ENCODE measurements at places on chromosomes 6 and 20. TPM values are rescaled to one million over a fixed set of nuclear protein-coding genes. Genes with fewer than 3 reads are reported as not detected.
A peak's percentile ranks its signal among the peaks of the same experiment; 100 is the strongest.

- DNase-seq, result no peak
These were observed 19.0 kb upstream of the GSTA4 start for GRCh38 chr6:53014063-53014462.

The TNFRSF21 gene
- polyA plus RNA-seq, result 13.7 TPM

GRCh38 chr6:30547454-30547853 is 8.8 kb downstream of the GNL1 start:
- no peak for DNase-seq

The SIM1 gene
- 3.9 TPM for polyA plus RNA-seq

The SOBP gene
- polyA plus RNA-seq, result 16.5 TPM

The ACTL10 gene
- 0.33 TPM for polyA plus RNA-seq

- DNase-seq, result no peak
These were observed 88.4 kb downstream of the ZDHHC14 start for GRCh38 chr6:157469378-157469777.

- DNase-seq, result peak; percentile 36
These were observed 433.2 kb upstream of the SPTLC3 start for GRCh38 chr20:12575352-12576095.

DNA sequence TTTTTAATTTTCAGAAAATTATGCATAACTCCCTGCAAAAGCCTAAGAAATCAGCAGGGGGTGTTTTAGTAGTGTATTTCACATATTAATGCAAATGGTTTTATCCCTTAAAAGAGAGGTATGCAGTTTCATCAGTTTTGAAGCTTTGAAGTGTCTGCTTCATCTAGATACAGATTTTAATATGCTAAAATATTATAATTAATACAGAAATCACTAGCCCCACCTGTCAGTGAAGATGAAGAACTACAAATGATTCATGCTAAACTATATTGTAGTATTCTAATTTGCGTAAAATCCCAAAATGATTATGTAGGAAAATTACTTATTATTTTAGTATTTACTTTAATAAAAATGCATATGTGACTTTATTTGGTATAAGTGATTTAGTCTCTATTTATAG is 2.9 kb upstream of the TFB1M start:
- no peak for DNase-seq

- DNase-seq, result no peak
These were observed 384.8 kb downstream of the TFAP2B start for GRCh38 chr6:51203504-51203903.

DNA sequence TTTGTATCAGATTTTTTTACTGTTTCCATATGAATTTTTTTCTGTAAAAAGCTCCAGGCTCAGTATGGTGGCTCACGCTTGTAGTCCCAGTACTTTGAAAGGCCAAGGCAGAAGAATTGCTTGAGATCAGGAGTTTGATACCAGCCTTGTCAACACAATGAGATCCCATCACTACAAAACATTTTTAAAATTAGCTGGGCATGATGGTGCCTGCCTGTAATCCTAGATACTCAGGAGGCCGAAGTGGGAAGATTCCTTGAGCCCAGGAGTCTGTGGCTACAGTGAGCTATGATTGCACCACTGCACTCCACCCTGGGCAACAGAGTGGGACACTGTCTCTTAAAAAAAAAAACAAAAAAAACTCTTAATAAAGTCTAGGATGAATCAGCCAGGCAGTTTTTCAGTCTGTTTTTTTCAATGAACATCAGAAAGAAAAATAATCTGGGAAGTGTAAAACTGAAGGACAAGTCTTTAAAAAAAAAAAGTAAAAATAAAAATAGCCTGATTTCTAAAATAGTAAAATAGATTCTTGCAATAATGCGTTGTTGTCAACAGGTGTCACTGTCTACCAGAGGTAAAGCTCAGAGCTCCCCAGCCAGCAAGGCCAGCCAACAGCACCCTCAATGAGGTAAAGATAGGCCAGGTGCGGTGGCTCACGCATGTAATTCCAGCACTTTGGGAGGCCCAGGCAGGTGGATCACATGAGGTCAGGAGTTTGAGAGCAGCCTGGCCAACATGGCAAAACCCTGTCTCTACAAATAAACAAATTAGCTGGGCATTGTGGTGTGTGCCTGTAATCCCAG is 9.3 kb upstream of the ATG5 start:
- no peak for DNase-seq

- no peak for DNase-seq
These were observed 60.7 kb upstream of the GJE1 start for GRCh38 chr6:142071981-142072380.

The ESR1 gene
- polyA plus RNA-seq, result 3.0 TPM

- no peak for DNase-seq
These were observed 323.4 kb downstream of the TAF4 start for GRCh38 chr20:61742097-61742825.

The REM1 gene
- 5.8 TPM for polyA plus RNA-seq

DNA sequence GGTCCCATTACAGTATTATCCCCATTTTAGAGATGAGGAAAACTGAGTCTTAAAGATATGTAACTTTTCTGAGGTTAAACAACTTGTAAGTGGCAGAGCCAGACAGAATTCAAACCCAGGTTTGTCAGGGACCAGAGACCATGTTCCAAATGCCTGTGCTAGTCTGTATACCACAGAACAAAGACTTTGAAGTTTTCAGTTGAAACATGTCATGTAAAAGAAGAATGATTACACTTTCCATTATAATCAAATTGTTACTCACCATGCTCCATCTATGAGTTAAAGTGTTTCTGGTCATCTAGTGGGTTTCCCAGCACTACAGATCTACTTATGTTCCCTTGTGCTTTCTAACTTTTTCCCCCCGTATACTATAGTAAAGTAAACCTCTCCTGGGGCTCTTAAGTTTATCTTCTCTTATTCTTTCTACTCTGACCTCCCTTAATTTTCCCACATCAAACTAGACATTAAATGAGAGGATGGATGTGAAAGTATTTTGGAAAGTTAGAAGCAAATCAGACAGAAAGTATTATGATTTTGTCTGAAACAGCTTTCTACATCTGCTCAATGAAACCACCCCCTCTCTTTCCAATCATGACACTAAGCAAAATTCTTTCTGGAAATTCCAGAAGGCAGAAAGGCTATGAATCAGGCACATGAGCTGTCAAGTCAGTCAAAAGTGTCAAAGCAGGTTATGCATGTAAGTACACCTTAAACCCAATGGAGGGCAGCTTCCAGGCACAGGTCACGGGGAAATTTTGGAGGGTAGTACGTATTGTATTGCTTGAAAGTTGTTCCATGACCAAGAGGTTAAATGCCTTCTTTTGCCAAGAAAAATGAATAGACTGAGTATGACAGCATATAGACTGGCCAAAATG is 132.7 kb upstream of the MAP3K7 start:
- DNase-seq, result no peak

The KIF13A gene
- 34.1 TPM for polyA plus RNA-seq

The IL20RA gene
- 30.6 TPM for polyA plus RNA-seq

The VWA7 gene
- 2.9 TPM for polyA plus RNA-seq

GRCh38 chr6:56310241-56310640 is 62.9 kb upstream of the COL21A1 start:
- DNase-seq, result no peak

GRCh38 chr20:39800548-39800947 is 838.4 kb downstream of the DHX35 start:
- DNase-seq, result no peak

DNA sequence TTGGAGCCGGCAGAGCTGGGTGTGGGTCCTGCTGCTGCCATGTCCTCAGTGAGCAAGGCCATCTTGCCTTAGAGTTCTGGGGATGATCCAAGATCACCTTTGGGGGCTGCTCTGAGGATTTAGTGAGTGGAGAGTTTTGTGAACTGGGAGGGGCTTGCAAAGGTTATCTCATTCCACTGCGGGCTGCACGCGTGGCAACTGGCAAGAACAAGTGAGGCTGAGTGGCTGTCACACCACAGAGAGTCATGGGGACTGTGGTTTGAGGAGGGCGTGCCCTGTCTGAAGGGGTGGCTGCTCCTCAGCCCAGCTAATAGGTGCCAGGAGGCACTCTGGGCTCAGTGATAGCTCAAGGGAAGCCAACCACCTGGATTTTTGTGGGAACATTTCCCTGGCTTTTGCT is 37.6 kb downstream of the TTLL9 start:
- no peak for DNase-seq

DNA sequence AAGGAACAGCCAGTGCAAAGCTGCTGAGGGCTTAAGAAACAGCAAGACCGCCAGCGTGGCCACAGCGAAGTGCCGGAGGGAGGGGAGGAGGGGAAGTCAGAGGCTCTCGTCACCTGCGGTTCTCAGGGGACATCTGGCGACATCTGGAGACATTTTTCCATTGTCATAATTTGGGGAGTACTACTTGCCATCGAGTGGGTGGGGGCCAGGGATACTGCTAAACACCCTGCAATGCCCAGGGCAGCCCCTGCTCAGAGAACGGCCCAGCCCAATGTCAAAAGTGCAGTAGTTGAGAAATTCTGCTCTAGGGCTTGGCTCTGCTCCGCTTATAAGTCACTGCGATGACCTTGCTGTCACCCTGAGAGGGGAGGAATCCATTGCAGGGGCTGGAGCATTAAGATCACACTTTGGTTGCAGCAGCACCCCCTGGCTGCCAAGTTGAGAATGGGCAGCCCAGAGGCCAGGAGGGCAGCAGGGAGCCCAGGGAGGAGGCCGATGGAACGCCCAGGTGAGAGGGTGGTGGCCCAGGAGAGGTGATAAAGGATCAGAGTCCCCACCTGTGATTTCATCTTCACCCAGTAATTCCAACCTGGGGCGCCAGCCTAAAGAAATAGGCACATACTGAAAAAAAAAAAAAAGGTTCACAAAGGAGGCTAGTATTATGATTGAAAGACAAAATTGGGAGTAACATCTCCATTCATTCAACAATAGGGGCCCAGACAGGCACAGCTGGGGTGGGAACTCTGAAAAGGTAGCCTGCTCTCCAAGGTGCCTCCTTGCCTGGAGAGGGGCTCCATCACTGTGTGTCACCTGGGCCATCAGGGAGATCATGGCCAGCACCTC is 218.2 kb downstream of the BMP7 start:
- DNase-seq, result no peak

The LY6G5B gene
- 11.5 TPM for polyA plus RNA-seq

GRCh38 chr6:38715016-38715689 is at the start of gene DNAH8:
Gene DNAH8, plus strand, starts transcription at chr6:38715311. Its CDS starts 7,499 bp downstream, at chr6:38722810.
- no peak for DNase-seq

GRCh38 chr6:3592371-3592941 is 135.6 kb upstream of the SLC22A23 start:
- no peak for DNase-seq

- DNase-seq, result no peak
These were observed 2.0 kb upstream of the ACTL10 start for GRCh38 chr20:33664762-33665144.

The FOXF2 gene
- 0.92 TPM for polyA plus RNA-seq

The FABP7 gene
- polyA plus RNA-seq, result 0.44 TPM

The E2F1 gene
- 9.6 TPM for polyA plus RNA-seq

DNA sequence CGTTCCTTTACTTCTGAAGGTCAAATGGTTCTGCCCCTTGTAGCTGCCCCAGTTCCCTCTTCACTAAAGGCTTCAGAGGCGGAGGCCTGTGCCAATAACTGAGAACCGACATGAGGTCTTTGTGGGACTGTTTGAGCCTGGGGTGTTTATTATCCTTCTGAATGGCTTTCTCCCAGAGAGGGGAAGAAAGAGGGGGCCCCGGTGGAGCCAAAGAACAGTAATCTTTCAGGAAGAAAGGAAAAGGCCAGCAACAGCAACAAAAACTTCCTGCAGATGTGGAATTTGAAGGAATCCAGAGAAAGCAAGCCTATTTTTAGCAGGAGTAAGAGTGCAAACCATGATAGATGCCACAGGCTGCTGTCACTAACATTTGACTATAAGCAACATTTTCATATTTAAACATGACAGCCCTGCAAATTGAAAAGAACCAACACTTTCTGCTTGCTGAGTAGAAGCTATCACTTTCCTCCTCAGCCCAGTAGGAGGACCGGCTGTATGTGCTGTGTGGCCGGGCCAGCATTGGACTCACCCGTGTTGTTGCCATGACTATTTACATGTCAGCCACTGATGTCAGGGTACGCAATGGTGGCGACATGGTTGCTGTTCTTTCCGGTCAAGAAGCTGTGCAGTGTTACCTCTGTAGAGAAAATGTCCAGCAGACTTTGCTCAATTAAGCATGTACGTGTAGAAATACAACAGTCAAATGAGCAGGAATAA is 121.3 kb downstream of the SOBP start:
- DNase-seq, result no peak

DNA sequence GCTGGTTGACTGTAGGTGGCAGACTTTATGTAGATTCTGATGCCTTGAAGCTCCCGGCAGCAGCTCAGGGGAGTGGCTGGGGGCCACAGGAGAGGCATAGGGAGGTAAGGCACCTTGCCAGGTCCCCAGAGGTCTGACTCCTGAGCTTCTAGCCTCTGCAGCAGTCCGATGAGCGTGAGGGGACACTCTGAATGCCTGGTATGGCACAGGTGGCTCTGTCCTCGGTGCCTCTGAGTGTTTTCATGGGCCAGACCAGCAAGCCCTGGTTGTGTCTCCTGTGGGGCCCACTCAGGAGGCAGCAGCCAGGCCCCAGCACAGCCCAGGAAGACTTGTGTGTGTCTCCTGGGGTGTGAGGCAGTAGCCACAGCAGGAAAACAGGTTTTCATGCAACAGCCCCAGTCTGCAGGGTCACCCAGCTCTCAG is 39.7 kb upstream of the IRF4 start:
- DNase-seq, result no peak

DNA sequence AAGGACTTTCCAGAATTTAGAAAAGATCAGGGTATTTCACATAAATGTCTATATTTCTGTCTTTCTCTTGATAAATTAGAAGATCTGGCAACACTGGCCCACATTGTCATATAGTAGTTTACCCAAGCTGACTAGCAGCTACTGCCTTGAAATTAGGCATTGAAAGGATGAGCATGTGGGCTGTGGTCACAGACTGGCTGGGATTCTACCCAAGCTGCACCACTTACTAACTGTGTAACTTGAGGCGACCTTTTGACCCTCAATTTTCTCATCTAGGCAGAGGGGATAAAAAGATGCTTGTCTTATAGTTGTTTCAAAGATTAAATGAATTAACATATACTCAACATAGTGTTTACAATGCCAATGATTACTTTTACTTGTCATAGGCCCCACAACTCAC is 152.7 kb upstream of the BMP2 start:
- DNase-seq, result no peak

DNA sequence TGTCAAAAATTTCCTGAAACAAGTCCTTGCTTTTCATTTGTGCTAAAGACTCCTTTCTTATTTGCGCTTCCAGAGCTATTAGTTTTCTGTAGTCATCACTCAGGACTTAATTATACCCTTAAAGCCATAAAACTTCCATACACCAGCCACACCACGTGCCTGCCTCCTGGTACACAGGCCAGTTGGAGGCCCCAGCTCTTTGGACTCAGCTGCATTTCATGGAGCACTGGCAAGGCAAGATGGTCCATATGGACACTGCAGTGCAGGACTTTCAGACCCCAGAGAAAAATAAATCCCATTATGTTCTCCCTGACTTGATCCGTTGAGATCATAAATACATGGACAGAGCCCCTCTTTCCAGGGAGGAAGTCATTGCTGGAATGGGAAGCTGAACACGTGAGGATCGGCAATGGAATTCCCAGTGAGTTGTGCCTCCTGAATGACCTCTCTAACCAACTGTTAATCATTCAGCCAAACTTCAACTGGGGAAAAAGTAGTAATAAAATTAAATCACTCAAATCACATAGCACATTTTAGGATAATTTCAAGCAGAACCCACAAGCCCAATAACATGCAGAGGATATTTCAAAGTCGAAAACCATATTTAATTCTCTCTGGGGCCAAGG is 173.1 kb downstream of the HACE1 start:
- no peak for DNase-seq

- no peak for DNase-seq
These were observed 119.9 kb upstream of the CST7 start for GRCh38 chr20:24828992-24829648.

- DNase-seq, result no peak
These were observed 89.3 kb upstream of the AHI1 start for GRCh38 chr6:135586844-135587243.

- no peak for DNase-seq
These were observed 28.4 kb upstream of the APMAP start for GRCh38 chr20:25020901-25021301.

Data from forelimb muscle (tissue), 1 donor.